ENCODE measurements at places on chromosomes 1 and 21.

DNA sequence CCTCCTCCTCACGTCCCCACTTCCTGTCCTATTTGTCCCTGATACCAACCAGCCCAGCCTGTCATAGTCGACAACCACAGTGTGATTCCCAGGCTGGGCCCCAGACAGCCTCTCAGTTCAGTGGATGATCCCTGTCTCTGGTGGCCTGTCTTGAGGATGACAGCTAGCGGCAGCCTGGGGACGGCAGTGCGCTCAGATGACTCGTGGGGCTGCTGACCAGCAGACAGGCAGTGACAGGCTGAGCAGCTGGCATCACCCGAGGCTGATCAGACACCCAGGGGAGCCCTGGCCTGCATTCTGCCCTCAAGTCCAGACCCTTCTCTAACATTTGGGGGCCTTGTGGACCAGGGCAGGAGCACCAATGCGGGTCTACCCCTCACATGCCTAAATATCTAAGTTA, 21.0 kb downstream of the NKAIN1 start:
- no peak for DNase-seq

DNA sequence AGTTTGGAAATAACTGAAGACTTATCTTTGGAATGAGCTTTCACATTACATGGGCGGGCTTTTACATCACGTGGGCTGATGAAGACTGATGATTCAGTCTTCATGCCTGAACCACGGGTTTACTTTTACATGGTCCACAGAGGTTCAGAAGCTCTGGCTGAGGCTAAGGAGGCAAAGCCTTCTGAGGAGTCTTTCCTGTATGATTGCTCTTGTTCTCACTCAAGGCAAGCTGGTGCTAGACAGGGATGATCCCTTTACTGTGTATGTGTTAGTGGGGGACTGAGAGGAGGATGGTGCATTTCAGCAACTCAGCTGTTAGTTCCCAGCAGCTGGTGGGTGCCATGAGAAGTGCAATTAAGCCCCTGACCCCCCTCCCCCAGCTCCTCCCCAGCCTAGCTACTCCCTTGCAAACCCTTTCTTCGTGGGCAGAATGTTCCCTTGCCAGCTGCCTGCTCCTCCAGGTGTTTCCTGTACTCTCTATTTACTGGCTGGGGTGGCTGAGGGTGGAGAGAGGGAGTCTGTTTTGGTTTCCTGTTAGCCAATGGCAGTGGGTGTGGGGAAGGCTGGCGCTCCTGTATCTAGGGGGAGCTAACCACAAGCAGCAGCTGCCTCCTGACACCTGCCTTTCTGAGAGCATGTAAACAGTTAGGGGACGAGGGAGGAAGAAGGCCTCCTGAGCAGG, 15.4 kb downstream of the BTG2 start:
- no peak for DNase-seq

DNA sequence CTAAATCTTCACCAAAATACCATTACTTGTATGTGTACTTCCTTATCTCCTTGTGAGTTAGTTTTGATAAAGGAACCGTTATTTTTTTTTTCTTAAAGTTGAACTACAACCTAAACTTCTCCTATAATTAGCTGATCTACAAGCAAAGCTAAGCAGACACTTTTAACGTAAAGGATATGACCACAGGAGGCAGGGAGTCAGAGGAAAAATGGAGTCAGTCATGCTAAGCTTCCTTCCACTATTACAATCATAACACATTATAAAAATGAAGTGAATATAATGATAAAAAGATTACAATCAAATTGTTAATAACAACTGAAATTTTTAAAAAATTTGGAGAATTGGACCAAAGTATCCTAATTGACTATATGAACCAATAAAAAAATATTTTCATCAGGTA, 892.6 kb downstream of the KCNT2 start:
- DNase-seq: no peak

GRCh38 chr1:172252321-172252720, 168.2 kb upstream of the C1orf105 start:
- no peak for DNase-seq

- DNase-seq: no peak
These were observed 99.5 kb upstream of the BACE2 start for GRCh38 chr21:41068496-41068895.

DNA sequence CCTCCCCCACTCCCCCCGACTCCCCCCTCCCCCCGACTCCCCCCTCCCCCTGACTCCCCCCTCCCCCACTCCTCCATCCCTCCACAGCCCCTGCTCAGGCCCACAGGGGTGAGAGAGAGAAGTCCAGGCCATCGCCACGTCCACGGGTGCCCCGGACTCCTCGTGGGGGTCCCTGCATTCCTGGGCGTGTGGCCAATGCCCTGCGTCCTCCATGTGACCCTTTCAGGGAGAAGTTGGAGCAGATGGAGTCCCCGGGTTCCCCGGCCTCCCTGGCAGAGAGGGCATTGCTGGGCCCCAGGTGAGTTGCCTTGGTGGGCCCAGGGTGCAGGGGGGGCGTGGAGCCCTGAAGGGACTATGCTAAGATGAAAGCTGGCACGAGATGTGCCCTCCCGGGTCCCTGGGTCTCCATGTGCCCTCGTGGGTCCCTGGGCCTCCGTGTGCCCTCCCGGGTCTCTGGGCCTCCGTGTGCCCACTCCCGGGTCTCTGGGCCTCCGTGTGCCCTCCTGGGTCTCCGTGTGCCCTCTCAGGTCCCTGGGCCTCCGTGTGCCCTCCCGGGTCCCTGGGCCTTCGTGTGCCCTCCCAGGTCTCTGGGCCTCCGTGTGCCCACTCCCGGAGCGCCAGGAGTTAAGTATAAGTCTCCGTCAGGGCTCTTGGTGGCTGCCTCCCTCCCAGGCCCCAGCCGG, 52.0 kb downstream of the SLC19A1 start:
- DNase-seq: no peak

- no peak for DNase-seq
These were observed 28.5 kb downstream of the NIBAN1 start for GRCh38 chr1:184945678-184946412.

- no peak for DNase-seq
These were observed 42.6 kb upstream of the A3GALT2 start for GRCh38 chr1:33363470-33363861.

DNA sequence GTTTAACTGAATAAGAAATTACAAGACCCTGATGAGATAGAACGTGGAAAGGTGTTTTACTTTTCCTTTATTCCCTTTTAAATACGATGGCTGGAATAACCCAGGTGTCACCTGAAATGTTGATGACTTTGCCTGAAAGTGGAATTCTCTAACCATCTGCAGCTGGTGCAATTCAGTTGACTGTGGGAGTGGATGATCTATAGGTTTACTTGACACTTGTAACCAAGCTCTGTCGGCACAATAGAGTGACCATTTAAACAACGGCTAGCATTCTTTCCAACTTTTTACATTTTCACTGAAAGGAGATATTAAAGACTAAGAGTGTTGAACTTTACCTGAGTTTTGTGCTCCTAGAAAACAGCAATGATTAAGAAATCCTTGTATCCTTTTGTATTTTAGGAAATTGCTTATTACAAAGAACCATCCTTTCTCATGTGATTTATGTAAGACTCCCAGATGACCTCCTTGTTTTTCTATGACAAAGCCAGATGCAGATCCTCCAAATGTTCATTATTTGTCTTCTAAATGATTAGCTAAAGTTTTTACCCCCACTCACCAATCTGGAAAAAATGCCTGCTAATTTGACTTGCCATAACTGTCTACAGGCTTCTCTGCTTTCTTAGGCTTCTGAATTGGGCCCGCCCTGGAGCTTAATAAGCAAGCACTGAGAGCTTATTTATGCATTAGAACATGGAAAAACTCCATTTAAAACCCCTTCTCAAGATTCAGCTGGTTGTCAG, 129.5 kb upstream of the LRRC7 start:
- DNase-seq: no peak

DNA sequence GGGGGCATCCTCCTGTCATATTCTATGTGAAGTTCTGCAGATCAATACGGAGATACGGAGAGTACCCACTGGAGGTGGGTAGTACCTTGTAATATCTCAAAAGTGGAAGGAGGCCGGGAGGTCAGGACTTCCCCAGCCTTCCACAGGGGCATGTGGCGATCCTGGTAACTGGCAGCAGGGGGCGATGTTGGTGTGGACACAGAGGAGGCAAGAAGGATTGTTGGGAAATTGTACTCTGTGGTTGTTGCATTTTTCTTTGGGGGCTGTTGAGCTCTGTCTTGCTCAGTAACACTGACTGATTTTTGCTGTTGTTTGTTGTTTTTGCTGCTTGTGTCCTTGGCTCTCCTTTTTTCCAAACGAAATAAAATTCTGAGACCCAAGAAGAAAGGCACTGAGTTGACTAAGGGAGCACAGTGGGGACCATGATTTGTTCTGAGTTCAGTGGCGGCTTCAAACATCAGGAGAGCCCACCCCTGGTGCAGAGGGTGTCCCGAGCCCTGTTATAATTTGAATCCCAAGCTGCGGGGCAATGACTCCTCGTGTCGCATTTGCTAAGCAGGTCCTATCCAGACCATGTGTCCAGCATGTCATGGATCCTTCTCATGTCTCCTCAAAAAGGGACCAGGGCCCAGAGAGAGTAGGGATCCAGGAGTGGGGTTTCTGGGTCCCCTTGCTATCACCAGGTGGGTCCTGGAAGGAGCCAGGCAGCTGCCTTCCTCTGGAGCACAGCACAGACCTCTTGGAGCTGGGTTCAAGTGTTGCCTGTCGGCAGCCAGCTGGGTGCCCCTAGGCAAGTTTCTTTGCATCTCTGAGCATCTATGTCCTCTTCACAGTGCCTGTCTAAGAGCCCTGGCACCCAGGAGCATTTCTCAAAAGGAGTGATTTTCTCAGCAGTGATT, 22.8 kb downstream of the LHX4 start:
- peak; percentile 48 for DNase-seq

DNA sequence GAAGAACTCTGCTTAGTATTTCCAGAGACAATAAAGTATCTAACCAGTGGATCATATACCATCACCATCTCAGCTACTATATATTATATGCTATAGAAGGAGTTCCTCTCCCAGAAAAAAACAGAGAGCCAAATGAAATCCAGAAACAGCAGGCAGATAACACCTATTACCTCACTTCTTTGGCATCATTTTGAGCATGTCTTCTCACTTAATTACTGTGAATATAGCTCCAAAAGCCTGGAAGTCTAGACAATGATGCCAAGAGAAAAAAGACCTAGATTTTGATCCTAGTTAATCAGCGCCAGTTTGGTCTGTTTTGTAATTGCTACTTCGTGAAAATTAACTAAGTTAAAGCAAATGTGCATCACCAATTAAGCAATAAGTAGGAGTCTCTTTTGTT, 131.3 kb downstream of the EIF4G3 start:
- DNase-seq: no peak

GRCh38 chr1:42679364-42679983, 2.7 kb upstream of the YBX1 start:
- DNase-seq: no peak

GRCh38 chr1:147273409-147274336, 31.2 kb downstream of the CHD1L start:
- no peak for DNase-seq

- DNase-seq: no peak
These were observed 163.5 kb upstream of the LMO4 start for GRCh38 chr1:87165177-87165576.

GRCh38 chr1:205950280-205950679, 7.0 kb upstream of the SLC26A9 start:
- no peak for DNase-seq

DNA sequence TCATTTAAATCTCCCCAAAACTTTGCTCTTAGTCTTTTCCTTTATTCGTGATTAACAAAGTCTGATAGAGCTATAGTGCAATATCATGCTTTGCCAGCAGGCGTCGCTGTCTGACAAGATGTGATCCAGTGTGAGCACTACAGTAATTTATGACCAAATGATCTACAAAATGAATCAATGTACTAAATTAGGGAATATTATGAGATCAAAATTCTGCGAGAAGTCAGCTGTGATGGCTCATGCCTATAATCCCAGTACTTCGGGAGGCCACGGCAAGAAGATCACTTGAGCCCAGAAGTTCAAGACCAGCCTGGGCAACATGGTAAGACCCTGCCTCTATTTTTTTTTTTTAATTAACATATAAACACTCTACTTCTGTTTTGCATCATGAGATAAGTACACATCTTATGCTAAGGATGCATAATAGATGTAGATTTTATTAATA, 3.6 kb upstream of the SPSB1 start:
- DNase-seq: peak; percentile 87

DNA sequence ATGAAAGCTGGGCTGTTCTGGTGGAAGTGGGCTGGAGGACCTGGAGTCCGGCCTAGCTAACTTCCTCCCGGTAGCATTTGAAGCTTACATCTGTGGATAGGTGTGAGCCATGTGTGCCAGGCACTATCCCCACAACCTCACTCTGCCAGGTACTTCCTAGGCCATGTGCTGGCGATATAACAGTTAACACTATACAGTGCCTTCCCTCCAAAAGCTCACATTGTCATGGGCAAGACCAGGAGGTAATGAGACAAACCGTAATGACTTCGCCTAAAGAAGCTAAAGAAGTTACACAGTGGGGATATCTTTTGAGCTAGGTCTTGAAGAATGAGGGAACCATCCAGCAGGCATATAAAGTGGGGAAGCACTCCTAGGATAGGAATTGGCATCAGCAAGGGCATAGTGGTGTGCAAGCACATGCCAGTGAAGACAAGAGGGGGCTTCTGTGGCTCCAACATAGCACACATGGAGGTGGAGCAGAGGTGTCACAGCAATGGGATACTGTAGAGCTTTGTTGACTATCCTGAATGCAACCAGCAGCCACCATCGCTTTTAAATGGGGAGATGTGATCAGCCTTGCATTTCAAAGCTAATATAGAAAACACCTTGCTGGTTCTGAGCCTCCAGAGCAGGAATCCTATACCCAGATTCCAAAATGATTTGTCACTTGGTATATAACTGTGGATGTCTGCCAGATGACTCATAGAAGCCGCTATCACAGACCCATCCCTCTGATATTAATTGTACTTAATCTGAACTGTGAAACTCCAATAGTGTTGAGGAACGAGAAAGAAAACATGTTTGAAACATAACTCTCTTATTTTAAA, 466.3 kb downstream of the LMO4 start:
- DNase-seq: no peak

DNA sequence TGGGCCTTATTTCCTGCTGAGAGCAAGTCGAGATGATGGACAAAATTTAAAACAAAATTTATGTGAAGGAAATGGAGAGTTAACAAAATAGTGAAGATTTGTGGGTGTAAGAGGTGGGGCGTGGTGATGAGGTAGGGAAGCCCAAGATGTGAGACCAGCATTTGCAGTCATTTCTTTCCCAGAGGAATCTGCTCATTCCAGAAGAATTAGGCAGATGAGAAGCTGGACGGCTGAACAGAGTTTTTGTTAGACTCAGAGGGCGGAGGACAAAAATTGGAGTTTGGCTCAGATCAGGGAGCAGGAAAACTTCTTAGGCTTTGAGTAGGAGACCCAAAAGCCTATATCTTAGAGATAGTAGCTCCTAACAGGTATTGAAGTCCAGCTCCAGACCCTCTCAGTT, 65.3 kb downstream of the CAMTA1 start:
- DNase-seq: no peak

Data from stimulated activated CD4-positive, alpha-beta T cell treated with anti-CD3 and anti-CD28 coated beads, TNF-alpha, amount 100 ng/mL, for 1 hour (primary cell).